Activated T-cell treated with anti-CD3 and anti-CD28 coated beads for 1 hour (primary cell): ENCODE measurements at places on chromosomes 5 and 9.

GRCh38 chr9:113636165-113636564 is 172.6 kb downstream of the RGS3 start:
- no peak for DNase-seq

DNA sequence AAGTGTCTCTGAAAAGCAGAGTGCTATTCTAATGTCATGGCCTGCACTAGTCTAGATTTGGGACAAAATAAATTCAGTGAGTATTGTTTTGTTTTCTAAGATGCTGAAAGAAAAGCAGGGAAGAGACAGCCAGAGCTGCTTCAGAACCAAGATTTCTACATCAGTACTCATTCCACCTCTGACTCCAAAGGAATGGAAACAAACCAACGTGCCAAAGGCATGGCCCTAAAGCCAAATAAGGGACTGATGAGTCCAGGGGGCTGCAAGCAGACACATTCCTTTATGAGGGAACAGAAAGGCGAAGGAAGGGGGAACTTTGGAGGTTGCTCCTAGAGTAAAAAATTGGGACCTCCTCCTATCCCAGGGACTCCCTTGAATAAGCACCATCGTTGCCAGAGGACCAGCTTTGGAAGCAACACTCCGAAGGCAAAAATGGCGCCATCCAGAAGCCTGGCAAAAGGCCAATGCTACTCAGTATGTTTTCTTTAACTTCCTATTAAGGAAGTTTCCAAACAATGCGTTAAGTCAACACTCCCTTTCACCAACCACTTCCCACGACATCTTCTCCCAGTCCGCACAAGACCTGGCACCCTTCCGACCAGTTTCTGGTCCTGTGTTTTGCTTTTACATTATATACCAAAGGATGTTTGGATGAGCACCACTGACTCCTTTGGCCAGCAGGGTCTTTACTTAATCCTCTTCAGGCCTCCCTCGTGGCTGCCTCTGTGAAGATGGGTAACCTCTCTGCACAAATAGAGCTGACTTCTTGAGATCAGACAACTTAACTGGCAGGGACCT is 31.6 kb downstream of the ADAM19 start:
- DNase-seq = no peak

DNA sequence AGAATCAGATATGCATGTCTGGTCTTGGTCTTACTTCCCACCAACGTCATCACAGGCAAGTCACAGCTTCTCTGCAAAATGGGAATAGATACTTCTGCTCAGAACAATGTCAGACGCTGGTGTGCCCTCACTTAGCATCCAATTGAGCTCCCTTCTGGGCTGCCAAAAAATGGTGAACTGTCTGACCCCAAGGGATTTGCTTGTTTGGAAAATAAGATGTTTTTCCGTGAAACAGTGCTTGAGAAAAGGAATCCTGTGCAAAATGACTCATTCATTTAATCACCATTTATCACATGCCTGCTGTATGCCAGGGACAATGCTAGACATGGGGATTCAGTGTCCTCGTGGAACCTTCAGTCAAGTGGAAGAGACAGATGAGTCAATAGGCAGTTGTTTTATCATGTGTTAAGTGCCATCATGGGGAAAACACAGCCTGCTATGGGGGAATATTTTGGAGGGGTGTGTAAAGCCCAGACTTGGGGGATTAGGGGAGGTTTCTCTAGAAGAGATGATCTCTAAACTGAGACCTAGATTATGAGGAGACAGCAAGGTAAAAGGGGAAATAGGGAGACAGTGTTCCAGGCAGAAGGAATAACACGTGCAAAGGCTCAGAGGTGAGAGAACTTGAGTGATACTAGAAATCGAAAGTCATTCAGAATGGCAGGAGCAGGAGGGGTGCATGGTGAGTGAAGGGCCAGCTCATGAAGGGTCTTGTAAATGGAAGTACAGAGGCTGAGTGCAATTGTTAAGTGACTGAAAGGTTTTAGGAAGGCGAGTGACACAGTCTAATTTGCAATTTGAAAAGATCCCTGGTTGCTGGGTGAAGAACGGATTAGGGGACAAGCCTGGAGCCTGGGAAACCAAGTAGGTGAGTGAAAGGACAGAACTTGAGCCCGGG is 3.9 kb downstream of the NIPAL4 start:
- no peak for DNase-seq

DNA sequence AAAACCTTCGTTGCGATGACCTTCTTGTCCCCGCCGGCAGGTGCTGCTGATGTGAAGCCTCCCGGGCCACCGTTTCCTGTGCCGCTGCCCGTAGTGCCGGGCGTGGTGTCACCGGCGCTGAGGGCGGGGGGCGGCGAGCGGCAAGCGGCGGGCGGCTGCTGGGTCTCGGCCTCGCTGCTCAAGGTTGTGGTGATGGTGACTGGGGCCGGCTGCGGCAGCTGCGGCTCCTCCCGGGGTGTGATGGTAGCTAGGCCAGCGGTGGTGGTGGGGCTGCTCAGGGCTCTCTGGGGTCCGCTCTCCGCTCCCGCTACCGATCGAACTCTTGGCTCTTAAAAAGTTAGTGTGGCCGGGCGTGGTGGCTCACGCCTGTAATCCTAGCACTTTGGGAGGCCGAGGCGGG is 36.0 kb upstream of the PTPN3 start:
- DNase-seq = no peak

GRCh38 chr5:94751460-94751859 is 133.0 kb downstream of the SLF1 start:
- no peak for DNase-seq

DNA sequence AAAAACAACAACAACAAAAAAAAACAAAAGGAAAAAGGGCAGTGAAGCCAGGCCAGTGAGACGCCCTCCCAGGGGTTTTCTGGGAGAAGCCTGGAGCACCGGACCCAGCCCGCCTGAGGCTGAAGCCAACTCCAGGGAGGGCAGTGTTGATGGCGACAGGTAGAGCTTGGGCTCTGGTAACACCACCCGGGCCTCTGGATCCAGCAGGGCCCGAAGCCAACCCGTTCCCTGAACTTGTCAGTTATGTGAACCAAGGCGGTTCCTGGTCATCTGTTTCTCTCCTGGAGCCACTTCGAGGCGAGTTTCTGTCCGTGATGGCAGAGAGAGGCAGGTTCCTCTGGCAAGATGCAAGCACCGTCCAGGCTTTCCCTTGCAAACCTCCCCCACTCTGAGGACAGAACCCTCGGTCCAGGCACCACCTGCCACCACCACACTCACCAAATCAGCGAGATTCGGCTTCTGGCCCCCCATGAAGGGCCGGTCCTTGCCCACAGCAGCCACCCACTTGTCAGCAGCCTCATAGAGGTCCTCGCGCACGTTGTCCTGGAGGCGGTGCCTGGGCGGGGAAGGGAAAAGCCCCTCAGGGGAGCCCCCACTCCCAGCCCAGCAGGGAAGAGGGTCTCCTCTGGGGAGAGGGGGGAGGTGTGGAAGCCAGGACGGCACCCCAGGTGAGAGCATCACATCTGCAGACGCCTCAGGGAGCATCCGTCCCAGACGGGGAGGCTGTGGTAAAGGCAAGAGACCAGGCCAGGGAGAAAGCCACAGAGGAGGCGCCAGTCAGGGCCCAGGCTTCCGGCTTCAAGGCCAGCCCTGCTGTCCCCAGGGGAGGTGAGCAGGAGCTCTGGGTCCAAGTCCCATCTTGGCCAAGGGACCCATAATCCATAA is 5.4 kb downstream of the PTGES2 start:
- DNase-seq = no peak

DNA sequence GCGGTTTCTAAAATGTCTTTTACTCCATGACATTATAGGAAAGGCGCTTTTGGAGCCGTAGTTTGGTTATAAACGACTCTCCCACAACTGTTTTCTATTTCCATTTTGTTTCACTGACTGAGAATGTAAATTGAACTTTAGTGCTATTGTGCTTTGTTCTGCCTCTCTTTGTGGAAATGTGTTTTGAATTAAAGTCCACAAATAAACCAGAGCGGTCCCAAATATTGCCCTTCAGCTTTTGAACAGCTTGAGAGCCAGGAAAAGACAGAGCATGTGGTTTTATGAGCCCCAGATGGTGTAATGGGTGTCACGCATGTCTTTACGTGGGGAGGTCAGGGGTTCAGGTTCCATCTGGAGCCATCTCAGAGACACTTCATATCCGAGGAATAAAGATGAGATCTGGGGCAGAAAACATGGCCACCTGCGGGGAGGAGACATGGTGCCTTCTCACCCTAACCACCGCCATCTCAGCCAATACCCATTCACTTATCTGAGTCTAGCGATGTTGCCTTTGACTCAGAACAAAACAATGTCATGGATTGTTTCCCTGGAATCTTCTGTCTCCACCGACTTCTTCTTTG is 42.5 kb upstream of the ROR2 start:
- no peak for DNase-seq

DNA sequence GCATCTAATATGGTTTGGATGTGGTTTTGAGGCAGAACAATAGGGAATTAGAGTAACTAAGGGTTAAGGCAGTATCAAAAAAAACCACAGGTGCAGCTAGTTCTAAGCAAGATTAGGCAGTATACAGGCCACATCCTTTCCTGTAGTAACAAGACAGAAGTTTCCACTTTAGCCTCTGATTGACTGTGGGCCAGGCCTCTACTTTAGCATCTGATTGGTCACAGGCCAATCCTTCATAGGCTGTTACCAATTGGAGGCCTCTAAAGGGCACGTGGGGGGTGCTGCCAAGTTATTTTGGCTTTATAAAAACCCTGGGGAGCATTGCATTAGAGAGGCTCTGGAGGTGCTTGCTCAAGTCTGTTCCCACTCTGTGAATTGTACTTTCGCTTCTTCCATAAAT is 144.1 kb upstream of the ST8SIA4 start:
- DNase-seq = no peak

GRCh38 chr5:124527220-124527991 is 219.0 kb downstream of the ZNF608 start:
- DNase-seq = no peak

DNA sequence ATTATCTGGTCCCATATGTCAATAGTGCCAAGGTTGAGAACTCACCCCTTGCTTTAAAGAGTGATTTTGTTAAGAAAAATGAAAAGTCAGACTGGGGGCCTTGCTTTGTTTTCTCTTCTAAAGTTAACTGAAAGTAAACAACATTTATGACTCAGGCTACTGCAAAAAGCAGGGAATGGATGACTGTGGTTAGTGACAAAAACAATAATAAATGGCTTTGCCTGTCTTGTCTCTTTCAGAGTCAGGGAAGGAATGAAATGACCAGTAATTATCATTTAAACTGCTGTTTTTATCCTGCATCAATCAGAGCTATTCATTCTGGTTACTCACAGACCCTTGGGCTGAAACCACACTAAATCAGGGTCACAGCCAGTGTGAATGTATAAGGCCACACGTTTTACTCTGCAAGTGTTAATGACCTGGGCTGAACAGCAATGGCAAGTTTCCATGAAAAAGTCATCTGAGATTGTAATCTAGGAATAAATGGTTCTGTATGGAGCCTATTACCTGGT is 112.2 kb downstream of the ZNF608 start:
- no peak for DNase-seq

DNA sequence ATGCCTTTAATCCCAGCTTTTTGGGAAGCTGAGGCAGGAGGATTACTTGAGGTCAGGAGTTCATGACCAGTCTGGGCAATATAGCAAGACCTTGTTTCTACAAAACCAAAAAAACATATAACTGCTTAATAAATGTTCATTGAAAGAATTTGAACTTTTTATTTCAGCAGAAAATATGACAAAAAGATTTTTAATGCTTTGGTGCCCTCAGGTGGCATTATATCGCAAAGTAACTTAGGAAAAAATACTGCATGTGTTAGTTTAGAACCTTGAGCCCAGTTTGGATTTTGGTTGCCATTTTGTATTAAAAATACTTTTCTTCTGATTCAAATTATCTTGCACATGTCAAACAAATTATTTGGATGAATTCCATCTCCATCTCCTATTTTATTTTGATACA is 103.2 kb downstream of the GPBP1 start:
- DNase-seq = no peak

DNA sequence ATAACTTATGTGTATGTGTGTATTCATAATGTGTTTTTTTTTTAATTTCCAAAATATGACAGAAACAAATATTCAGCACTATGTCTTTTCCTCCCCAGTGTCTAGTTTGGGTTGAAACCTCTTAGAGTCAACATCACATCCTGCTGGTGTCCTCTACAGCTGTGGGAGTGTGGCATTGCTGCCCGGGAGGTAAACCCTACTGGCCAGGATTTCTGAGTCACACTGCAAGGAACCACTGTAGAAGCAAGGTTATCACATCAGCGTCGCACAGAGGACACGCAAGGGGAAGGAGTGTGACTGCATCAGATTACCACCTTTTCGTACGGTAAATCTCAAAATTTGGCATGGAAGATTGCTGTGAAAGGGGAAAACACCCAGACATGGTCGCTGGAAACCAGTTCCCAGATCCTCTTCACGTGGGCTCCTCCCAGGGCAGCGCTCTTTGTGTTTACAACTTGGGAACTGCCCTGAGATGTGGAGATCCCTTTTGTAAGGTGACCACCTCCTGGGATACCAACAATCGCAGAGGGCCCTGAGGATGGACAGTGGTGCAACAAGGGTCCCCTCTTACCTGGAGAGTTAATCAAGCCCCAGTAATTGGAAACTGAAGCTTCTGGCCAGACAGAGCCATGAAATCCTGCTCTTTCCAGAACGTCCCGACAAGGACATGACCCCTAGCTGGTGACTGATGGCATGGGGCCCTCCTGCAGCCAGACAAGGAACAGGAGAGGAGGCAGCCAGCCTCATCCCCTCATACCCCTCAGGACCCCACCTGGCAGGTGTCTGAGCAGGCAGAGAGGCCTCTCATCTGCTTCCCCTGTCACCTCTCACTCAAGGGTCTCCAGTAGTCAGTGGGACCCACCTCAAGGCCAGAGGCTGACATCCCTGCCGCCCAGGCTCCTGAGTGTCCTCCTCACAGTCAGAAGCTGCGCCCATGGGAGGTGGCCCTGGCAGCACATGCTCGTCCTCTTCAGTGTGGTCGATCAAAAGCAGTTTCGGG is 194.7 kb downstream of the MED10 start:
- no peak for DNase-seq

DNA sequence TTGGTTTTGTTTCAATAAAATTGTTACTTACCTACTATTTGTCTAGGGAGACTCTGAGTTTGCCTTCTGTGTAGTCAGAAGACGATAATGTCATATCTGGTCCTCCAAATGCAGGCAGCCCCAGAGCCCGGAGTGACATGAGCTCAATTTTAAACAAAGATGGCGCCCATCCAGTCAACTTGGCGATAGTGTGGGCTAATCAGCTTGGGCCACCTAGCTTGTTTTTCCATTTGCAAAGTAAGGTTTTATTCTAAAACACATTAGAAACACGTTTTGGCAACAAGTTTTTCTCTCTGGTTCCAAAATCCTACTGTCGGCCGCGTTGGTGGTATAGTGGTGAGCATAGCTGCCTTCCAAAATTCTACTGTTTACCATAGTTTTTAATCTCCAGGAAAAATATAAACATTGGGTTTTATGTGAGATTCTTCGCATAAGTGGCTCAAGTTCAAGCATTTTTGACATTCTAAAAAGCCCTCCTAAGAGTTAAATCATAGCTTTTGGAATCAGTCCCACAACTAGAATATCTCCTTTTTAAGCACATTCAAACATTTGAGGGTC is 13.2 kb downstream of the TSC1 start:
- no peak for DNase-seq
